Stimulated activated naive CD8-positive, alpha-beta T cell treated with anti-CD3 and anti-CD28 coated beads, Interleukin-15, Interleukin-2, amounts not matched to agents 100 U/mL and 50 U/mL, for 24 hours (primary cell): ENCODE measurements at places on chromosomes 5 and 9.
A peak's percentile ranks its signal among the peaks of the same experiment; 100 is the strongest.

GRCh38 chr9:129851821-129852220 lies 16.6 kb downstream of the USP20 start:
- no peak for DNase-seq

DNA sequence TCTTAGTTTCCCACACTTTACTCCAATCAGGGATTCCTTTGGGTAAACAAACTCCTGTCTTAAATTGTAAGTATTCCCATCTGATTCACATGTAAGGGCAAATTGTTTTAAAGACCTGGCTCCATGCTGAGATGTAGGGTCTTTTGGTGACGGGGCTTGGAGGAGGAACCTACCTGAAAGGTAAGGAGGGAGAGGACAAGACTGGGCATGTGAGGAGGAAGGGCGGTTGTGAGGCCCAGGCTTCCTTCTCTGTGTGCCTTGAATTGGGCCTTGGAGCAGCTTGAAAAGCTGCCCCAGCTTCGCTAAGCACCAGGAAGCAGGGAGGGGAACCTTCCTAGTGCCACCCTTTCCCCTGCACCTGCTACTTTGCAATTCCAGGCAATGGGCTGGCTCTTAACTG lies 86.8 kb downstream of the C9orf152 start:
- no peak for DNase-seq

GRCh38 chr5:91313757-91314673 lies 69.1 kb downstream of the ARRDC3 start:
- peak; percentile 77 for DNase-seq

DNA sequence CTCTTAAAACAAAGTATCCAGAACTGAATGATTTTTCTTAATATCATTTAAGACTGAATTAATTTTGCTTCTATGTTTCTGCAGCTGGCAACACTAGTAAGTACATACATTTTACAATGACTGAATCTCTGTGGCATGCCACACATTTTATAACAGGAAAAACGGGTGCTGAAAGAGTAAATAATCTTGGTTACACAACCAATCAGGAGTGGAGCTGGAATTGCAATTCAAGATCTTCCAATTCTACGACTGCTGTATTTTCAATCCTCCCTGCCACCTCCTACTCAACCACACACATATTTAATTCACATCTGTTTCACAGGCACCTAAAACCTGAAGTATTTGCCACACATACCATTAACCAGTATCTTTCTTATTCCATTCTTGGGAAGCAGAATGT lies 52.7 kb upstream of the NR5A1 start:
- no peak for DNase-seq

GRCh38 chr9:11192993-11193392 lies 580.2 kb upstream of the PTPRD start:
- no peak for DNase-seq

- DNase-seq: no peak
Measured at GRCh38 chr9:130824643-130825350, 10.3 kb upstream of the ABL1 start.

DNA sequence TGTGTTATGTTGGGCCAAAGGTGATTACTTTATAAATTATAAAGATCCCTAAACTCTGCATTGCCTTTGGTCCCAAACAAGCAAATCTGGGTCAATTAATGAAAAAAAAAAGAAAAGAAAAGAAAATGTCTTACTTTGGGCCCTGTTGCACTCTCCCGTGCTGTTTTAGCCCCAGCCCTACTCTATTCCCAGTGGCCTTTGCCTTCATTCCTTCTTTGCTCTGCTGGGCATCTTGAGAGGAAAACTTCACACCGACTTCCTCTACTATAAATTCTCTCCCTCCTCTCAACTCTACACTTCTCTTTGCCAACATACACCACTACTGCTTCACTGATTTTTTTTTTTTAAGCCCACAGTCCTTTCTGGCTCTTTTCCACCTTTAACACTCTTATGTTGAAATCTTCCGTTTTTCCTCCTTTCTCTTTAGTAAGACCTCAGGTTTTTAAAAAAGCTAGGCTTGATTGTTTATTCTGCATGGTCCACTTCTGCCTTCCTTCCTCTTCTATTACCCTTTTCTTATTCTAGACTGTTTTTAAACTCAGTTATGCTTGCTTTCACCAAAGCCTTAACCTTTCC lies 4.5 kb upstream of the MSMP start:
- no peak for DNase-seq

- DNase-seq: no peak
Measured at GRCh38 chr9:128442150-128442549, 13.7 kb upstream of the ODF2 start.
